Naive thymus-derived CD4-positive, alpha-beta T cell (primary cell): ENCODE measurements at places on chromosomes 1 and 21. TPM values are rescaled to one million over a fixed set of nuclear protein-coding genes. Genes with fewer than 3 reads are reported as not detected.

DNA sequence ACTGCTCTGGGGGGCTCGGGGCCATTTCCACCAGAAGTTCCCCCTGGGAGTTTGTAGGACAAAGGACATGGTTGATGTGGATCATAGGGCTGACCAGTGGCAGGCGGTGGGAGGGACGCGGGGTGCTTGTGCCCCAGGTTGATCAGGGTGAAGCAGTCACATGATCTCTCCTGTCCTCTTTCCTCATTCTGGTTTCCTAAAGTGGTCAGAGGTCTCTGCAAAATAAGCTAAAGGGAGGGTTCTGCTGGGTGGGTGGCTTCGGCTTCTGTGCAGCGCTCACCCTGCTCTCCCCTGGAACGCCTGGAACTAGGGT lies 9.2 kb downstream of the PDXK start:
- H3K27me3 ChIP-seq = no peaks in the 10 kb centered on the region
- H3K4me1 ChIP-seq = peaks cover 14% of the 10 kb centered on the region
- peak overlapping the region; percentile 50 for H3K4me3 ChIP-seq
- DNase-seq = no peak

DNA sequence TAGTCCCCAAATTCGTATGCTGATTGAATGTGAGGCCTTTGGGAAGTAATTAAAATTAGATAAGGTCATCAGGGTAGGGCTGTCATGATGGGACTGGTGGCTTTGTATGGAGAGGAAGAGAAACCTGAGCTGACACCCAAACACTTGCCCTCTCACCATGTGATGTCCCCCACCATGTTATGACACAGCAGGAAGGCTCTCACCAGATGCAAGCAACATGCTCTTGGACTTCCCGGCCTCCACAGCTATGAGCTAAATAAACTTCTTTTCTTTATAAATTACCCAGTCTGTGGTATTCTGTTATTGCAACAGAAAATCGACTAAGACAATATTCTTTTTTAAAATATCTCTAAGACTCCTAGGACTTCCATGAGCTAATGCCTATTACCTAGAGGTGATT lies 43.6 kb upstream of the GUCA2B start:
- no peak overlapping the region for H3K4me3 ChIP-seq
- no peak for DNase-seq
- no peak overlapping the region for H3K27ac ChIP-seq
- no peaks in the 10 kb centered on the region for H3K27me3 ChIP-seq

DNA sequence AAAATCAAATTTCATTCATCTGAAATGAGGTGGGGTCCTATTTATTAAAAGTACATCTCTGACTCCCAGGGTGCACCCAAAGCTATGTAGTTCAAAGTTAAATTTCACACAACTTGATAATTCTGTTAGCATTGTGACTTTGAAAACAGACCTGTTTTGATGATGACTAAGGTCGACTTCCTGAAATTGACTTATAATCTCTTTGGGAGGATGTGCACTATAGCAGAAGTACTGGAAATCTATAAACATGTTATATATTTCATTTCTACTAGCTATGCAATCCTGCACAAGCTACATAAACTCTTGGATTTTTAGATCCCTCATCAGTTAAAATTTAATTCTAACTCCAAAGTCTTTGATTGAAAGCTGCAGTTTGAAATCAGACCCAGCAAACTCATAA lies 507.6 kb downstream of the NEGR1 start:
- no peaks in the 10 kb centered on the region for H3K27me3 ChIP-seq
- H3K27ac ChIP-seq = no peak overlapping the region
- no peak overlapping the region for H3K4me3 ChIP-seq
- H3K36me3 ChIP-seq = no peaks in the 10 kb centered on the region
- DNase-seq = no peak

DNA sequence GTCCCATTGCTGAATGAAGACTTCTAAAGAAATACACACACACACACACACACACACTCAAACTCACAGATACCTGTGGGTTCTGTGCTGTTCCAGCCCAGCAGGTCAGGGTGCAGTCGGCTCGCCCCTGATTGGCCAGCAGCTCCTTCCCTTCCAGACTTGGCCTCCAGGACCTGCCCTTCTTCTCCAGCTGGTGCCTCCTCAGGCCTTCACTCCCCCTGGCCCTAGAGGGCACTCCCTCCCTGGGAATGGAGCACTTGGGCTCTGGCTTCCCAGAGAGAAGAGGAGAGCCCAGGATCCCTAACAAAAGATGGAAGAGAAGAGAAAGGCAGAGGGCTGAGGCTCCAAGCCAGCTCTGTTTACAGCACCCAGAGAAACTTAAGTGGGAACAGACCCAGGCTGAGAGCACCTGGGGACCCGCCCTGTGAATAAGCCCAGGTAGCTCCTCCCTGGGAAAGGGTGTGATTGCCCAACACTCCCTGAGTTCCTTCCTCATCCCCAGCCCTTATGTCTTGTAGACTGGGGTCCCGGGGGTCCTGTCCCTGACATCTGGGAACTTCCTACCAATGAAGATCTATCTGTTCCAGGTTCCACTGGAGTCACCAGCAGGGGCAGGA lies at the start of gene PGLYRP3:
Gene PGLYRP3 (minus strand): TSS at position 383 of the 617 bp plus-strand sequence. CDS start 2,287 bp downstream, outside the sequence.
- H3K27ac ChIP-seq = no peak within 1 kb of the TSS
- no peaks in the 10 kb centered on the region for H3K27me3 ChIP-seq
- no peaks in the 10 kb centered on the region for H3K36me3 ChIP-seq
- H3K4me1 ChIP-seq = no peaks in the 10 kb centered on the region
- H3K4me3 ChIP-seq = no peak within 1 kb of the TSS

GRCh38 chr1:41390166-41390565 lies 28.9 kb downstream of the FOXO6 start:
- no peaks in the 10 kb centered on the region for H3K36me3 ChIP-seq
- no peaks in the 10 kb centered on the region for H3K4me1 ChIP-seq
- no peak overlapping the region for H3K27ac ChIP-seq

- no peaks in the 10 kb centered on the region for H3K4me1 ChIP-seq
- peaks cover 3% of the 10 kb centered on the region for H3K36me3 ChIP-seq
- no peaks in the 10 kb centered on the region for H3K27me3 ChIP-seq
- no peak for DNase-seq
- no peak overlapping the region for H3K27ac ChIP-seq
Measured at GRCh38 chr1:235783148-235783776, 83.4 kb downstream of the LYST start.

- no peaks in the 10 kb centered on the region for H3K4me1 ChIP-seq
- H3K27ac ChIP-seq = no peak overlapping the region
- no peak overlapping the region for H3K4me3 ChIP-seq
- no peaks in the 10 kb centered on the region for H3K27me3 ChIP-seq
- no peaks in the 10 kb centered on the region for H3K36me3 ChIP-seq
Measured at GRCh38 chr1:175862408-175862807, 119.0 kb upstream of the TNR start.

GRCh38 chr1:221724931-221725605 lies 16.8 kb downstream of the DUSP10 start:
- peaks cover 24% of the 10 kb centered on the region for H3K4me1 ChIP-seq
- no peak overlapping the region for H3K4me3 ChIP-seq
- no peak for DNase-seq
- no peaks in the 10 kb centered on the region for H3K36me3 ChIP-seq

- no peaks in the 10 kb centered on the region for H3K36me3 ChIP-seq
- DNase-seq = no peak
- H3K4me3 ChIP-seq = no peak overlapping the region
- no peaks in the 10 kb centered on the region for H3K4me1 ChIP-seq
- H3K27me3 ChIP-seq = no peaks in the 10 kb centered on the region
- no peak overlapping the region for H3K27ac ChIP-seq
Measured at GRCh38 chr1:47797575-47797974, 199.6 kb downstream of the TRABD2B start.

- H3K4me3 ChIP-seq = no peak overlapping the region
- no peaks in the 10 kb centered on the region for H3K4me1 ChIP-seq
- H3K36me3 ChIP-seq = no peaks in the 10 kb centered on the region
- H3K27ac ChIP-seq = no peak overlapping the region
- no peaks in the 10 kb centered on the region for H3K27me3 ChIP-seq
Measured at GRCh38 chr21:17768840-17769446, 50.2 kb downstream of the C21orf91 start.

GRCh38 chr21:34112316-34113033 lies 39.1 kb downstream of the MRPS6 start:
- no peak for DNase-seq
- no peak overlapping the region for H3K4me3 ChIP-seq
- no peaks in the 10 kb centered on the region for H3K4me1 ChIP-seq
- no peaks in the 10 kb centered on the region for H3K36me3 ChIP-seq
- no peaks in the 10 kb centered on the region for H3K27me3 ChIP-seq

- H3K27me3 ChIP-seq = no peaks in the 10 kb centered on the region
- no peak for DNase-seq
- H3K27ac ChIP-seq = no peak overlapping the region
- H3K4me3 ChIP-seq = no peak overlapping the region
Measured at GRCh38 chr1:214321705-214322453, 40.9 kb downstream of the SMYD2 start.

- no peaks in the 10 kb centered on the region for H3K36me3 ChIP-seq
- DNase-seq = no peak
- H3K27ac ChIP-seq = no peak overlapping the region
- H3K4me1 ChIP-seq = no peaks in the 10 kb centered on the region
Measured at GRCh38 chr21:41752231-41752681, 14.6 kb downstream of the RIPK4 start.

DNA sequence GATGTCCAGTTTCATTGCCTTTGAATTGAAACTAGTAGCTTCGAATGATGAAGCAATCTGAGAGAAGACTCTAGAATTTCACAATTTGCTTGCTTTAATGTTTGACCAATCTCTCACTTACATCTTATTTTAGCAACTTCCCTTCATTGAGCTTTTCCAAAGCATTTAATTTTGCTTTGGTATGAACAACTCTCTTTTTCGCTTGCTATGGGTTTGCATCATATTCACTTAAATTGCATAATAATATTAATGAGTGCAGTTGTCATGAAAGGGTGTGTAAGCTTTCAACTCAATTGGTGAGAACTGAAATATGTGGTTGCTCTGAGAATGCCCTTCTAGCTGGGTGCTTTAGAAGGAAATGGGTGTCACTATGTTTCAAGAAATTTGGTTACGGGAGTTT lies 309.2 kb downstream of the HLX start:
- H3K4me3 ChIP-seq = no peak overlapping the region
- no peak overlapping the region for H3K27ac ChIP-seq
- no peak for DNase-seq
- H3K27me3 ChIP-seq = no peaks in the 10 kb centered on the region
- H3K36me3 ChIP-seq = no peaks in the 10 kb centered on the region

The BARHL2 gene
- total RNA-seq = not detected

The SERPINC1 gene
- not detected in 2 replicates for total RNA-seq

The MDM4 gene
- total RNA-seq = 278 TPM

The SELL gene
- 288 and 303 TPM in 2 replicates for total RNA-seq

The PODN gene
- not detected for total RNA-seq

The SPATA17 gene
- not detected in 2 replicates for total RNA-seq

The KRTAP12-2 gene
- total RNA-seq = not detected
